ENCODE measurements at places on chromosomes 6 and 20.

DNA sequence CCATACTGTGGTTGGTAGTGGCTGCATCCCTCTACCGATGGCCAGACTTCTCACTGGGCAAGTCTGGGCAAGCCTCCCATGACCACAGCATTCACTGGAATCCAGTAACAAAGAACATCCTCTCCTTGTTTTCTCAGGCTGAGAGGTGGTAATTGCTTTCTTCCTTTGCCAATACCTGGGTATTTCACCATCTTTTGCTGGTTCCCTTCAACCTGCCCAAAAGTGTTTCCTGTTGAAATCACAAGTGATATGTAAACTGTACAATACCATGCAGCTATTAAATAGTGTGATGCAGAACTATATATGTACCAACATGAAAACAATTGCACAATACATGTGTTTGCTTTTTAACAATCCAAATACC lies at the start of gene PTCHD4:
PTCHD4 (minus strand) TSS at position 55 of the 364 bp plus-strand sequence. CDS start 42,240 bp downstream, outside the sequence.
- no peak for DNase-seq

DNA sequence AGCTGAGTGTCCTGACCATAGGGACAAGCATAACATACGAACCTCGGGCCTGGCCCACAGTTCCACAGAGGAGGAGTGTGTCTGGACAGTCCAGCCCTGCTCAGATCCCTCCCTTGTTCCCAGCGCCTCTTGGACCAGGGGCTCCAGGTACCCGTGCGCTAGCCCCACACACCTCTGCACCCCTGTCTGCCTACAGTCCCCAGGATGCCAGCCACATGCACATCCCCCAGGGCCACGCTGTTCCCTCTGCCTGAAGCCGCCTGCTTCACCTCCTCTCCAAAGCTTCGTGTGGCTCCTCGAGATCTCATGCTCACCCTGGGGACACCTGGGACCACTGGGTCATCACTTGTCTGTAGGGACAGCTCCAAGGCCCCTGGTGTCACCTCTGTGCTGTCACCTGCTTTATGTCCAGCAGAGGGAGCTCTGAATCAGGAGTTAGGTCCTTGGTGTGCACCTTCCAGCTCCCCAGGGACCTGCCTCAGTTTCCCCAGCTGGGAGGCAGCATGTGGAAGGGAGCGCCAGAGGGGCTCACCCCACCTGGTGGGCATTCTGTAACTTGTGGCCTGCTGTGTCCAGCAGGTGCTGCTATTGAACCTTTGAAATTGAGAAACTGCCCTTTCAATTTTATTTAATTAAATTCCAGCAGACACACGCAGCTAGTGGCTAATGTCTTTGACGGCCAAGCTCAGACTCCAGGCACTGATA lies 7.3 kb upstream of the YTHDF1 start:
- no peak for DNase-seq

GRCh38 chr20:43306837-43307236 lies 117.1 kb upstream of the PTPRT start:
- no peak for DNase-seq

GRCh38 chr6:76057469-76057868 lies 15.0 kb downstream of the IMPG1 start:
- no peak for DNase-seq

GRCh38 chr6:140897349-140897748 lies 1235.4 kb upstream of the GJE1 start:
- DNase-seq: no peak

- no peak for DNase-seq
Observed at GRCh38 chr6:54448617-54449016, 140.4 kb downstream of the TINAG start.

Measured in hippocampal formation (tissue), 2 donors.